ENCODE measurements at places on chromosomes 6 and 20.

- no peak for DNase-seq
Observed at GRCh38 chr6:10478187-10479040, 42.7 kb upstream of the GCNT2 start.

DNA sequence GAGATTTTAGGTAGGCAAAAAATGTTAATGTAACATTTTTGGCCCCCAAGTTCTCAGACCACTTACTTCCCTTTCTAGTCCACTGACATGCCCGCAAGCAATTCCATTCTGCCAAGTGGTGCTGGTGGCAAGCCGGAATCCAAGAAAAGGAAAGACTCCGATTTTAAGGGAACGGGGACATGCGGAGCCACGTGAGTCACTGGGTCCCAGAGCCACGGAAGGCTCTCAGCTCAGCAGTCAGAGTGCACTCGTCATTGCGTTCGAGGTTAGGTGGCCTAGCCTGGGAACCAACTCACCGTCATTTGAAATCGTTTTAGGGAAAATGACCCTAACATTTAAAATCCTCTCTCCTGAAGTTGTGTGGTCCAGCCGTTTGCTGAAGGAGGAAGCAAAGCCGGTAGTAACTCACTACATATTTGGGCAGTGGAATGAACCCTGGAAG is 711 bp upstream of the SIRT5 start:
- peak; percentile 21 for DNase-seq

DNA sequence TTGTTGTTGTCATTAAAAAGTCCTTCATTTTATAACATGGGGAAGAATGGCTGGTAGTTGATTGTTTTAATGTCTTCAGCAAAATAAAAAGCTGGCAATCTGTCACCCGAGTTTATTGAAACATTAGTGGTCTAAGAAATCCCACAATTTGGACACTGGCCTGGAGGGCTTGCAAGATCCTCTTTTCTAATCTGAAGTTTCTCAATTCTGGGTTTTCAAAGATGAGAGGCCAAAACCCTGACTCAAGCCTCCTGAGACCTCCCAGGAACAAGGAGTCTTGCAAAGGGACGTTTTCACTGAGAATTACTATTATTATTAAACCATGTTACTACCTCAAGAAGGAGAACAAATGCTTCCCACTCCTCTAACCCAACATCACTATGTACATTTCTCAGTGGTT is 19.5 kb downstream of the MAP1LC3A start:
- DNase-seq: no peak

DNA sequence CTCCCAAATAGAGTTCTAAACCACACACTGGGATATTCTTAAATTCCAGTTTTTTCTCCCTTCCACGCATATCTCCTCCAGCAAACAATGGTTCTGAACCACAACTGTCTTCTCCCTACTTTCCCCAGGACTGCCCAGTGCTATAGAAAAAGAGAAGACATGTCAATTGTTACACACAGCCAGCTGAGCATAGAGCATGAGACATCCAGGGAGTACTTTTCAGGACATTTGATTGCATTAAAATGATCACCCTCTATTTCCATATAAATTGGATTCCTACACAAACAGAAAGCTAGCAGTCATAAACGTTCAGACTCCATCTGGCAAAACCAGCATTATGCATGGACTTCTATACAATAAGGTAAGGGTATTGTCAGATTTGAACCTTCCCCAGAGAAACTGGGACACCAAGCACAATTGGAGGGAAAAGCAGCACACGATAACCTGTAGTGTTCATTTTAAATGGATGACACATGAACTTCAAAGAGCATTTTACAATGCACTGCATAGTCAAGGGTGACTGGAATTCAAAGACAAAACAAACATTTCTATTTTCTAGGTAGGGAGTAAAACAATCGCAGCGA is 93.1 kb upstream of the HEY2 start:
- no peak for DNase-seq

GRCh38 chr6:161644521-161644920 is 370.7 kb upstream of the AGPAT4 start:
- no peak for DNase-seq

GRCh38 chr6:94272327-94272726 is 853.0 kb upstream of the EPHA7 start:
- DNase-seq: no peak

DNA sequence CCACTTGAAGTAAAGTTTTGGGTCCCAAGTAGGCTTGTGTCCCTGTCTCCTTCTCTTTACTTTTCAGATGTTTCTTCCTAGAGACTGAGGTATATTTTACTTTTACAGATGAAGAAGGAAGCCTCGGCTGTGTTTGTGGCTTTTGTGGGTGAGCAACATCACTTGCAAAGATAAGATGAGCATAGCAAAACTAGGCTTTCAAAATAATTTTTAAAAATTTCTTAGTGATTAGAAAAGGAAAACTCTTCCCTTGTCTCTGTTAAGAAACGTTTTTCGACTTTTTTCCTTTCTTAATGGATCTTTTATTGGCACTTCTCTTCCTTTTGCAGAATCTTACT is 7.6 kb downstream of the PTPN1 start:
- DNase-seq: no peak

DNA sequence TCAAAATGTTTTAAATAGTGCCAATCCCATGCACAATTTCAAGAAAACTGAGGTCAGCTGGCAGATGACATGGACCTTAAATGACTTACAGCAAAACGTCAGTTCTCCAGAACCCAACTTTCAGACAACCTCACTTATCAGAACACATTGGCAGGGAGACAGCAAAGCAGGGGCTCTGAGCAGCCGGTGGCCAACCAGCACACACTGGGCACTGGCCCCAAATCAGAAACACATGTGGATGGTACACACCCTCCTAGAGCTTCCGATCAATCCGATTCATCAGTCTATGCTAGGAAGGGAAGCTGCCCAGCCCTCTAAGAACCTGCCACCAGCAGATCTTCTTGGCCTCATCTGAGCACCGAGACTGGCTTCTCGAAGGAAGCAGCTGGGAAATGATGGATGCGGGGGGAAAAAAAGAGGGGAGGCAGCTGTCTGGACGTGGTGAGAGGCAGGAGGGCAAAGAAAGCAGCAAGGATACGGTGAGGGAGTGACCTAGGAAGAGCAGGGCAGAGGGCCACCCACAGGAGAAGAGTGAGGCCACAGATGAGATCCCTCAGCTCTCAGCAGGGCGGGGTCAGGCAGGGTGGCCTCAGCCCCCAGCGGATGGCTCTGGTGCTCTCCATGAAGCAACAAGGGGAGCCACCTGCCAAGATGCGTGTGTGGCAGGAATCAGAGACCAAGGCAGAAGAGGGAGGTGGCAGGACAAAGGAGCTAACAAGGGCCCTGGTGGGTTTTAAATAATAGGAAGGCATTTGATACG is 32.9 kb downstream of the TAF4 start:
- DNase-seq: no peak

- DNase-seq: no peak
Observed at GRCh38 chr6:126227833-126228702, 111.8 kb upstream of the CENPW start.

DNA sequence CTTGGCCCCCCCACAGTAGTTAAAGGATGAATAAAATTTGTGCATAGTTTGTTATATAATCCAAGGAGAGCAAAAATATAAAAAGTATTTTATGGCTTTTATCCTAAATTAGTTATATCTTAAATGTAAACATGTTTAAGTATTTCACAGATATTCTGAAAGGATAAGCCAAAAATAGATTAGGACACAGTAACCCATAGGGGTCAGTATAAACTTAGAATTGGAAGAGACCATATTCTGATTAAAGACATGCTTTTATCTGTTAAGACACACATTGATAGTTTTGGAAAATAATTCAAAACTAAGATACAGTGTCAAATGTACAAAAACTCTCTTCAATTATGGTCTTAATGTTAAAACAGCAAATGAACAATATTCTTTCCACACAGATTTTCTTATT is 4.5 kb upstream of the SERINC1 start:
- no peak for DNase-seq

DNA sequence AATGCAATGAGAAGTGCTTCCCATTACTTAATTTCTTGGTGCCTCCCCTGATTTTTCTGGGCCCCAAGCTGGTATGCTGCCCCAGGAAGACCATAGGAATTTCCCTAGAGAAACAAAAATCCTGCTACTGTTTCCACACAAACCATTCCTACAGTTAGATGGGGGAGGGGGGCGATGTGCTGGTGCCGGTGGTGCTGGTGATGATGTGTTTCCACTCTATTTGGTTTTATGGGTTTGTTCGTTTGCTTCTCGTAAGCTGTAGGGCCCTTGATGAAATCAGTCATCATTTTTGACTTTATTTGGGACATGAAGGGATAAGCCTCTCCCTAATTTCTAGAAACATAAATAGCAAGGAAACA is 105.1 kb downstream of the MKKS start:
- no peak for DNase-seq

DNA sequence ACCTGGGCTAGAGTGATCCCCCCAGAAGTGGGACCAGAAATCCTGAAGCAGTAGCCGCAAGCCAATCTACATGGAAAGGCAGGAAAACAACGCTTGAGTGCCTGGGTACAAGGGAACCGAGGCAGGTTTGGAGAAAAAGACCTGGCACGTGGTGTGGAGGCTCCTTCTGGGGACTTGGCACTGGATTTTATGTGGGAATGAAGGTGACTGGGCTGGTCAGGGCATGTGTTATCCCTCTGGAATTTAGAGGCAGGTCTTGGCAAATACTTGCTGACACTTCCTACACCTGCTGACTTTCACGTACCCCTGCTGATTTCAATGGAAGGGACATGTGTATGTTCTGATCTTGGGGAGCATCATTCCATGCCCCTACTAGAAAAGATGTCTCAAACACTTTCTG is 25.0 kb upstream of the FAM217A start:
- DNase-seq: no peak

DNA sequence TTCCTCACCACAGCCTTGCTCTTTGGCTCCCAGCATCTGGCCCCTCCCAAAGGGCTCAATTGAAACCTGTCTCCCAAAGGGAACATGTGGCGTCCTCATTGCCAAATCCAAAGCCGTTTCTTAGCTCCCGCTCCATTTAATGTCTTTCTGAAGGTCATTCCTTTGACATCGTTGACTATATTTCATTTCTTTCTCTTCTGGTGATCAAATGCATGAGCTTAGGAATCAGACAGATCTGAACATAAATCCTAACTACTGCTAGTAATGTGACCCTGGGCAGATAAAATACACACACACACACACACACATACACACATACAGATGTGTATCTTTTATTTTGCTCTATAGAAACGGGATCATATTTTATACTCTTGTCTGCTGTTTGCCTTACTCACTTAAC is 964.7 kb upstream of the FLRT3 start:
- DNase-seq: no peak

DNA sequence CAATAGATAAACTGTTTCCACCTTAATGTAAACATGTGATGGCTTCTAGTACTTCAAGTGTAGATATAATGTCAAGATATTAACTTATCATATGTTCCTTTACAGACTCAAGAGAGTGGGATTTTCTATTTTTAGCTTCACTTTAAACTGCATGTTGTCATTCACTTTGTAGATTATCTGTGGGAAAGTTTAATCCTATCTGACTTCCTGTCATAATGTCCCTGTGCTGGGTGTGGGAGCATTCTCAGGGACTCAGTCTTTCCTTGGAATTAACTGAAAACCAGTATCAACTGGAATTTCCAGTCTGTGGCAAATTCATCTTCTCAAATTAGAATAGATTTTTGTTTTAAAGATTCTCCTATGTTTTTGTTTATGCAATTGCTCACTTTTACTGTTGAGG is 226.1 kb upstream of the FERMT1 start:
- no peak for DNase-seq

DNA sequence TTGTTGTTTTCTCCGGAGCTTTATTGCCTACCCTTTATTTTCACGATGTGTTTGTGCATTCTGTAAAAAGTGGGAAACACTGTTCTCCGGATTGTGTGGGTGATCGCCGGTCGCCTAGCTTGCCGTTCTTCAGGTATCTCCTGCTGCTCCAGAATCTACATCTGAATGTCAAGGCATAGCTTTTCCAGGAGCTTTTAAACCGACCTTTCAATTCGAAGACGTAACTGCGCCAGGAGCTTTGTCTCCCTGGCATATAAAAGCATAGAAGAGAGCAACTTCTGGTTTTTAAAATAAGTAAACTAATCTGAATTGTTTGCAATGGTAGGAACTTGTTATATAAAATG is 96.0 kb downstream of the HFE start:
- DNase-seq: no peak

DNA sequence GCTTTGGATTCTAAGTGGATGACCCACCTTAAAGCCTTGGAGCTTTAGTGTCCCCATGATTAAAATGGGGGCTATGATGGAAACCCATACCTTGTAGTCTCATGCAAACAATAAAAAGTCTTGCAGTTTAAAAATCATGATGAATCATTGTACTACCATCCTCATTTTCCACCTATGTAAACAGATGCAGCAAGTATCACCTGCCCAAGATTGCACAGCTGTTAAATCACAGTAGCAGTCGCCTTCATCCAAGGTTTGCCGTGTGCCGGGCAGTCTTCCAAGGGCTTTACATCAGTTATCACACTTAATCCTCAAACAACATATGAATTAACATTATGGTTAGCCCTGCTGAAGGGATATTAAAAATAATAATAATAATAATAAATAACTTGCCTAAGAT is 210.3 kb downstream of the FOXA2 start:
- DNase-seq: no peak

- no peak for DNase-seq
Observed at GRCh38 chr6:24966381-24966780, 30.6 kb upstream of the RIPOR2 start.

GRCh38 chr6:14601490-14601889 is 483.9 kb downstream of the CD83 start:
- DNase-seq: no peak

DNA sequence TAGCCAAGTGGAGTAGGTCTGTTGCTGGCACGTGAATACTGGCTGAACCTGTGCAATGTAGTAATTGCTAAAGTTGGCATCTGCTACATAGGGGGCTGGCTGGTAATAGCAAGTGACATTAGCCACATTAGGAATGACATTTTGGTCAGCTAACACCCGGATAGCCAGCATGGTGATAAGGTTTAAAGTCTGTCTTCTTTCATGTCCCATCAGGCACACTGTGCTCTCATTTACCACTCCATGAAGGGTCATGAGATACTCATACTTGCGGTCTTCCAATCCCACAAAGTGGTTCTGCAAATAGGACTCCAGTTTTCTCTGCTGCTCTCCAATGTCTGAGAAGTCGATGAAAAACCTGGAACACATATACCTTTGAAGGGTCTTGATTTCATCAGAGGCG is 2.8 kb downstream of the TENT5A start:
- DNase-seq: no peak

GRCh38 chr6:7526755-7527154 is 14.7 kb upstream of the DSP start:
- no peak for DNase-seq

DNA sequence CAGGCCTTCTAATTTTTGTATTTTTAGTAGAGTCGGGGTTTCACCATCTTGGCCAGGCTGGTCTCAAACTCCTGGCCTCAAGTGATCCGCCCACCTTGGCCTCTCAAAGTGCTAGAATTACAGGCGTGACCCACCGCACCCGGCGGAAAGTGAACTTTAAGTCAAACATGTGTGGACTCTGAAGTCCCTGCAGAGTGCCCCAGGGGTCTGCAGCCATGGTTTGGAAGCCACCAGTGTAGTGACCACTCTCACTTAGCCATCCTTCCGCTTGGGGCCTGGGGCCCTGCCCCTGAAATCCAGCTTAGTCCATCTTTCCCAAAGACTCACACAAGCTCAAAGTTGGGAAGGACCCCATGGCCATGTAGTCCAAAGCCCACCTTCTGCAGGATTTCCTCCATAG is 164.5 kb downstream of the GRM4 start:
- no peak for DNase-seq

All from stimulated activated CD4-positive, alpha-beta T cell treated with anti-CD3 and anti-CD28 coated beads, Interleukin-2, amount 100 ng/mL, for 24 hours (primary cell).